ENCODE measurements at places on chromosomes 2 and 18.

- peak; percentile 77 for DNase-seq
Observed at GRCh38 chr2:10400568-10400977, 47.6 kb downstream of the ODC1 start.

DNA sequence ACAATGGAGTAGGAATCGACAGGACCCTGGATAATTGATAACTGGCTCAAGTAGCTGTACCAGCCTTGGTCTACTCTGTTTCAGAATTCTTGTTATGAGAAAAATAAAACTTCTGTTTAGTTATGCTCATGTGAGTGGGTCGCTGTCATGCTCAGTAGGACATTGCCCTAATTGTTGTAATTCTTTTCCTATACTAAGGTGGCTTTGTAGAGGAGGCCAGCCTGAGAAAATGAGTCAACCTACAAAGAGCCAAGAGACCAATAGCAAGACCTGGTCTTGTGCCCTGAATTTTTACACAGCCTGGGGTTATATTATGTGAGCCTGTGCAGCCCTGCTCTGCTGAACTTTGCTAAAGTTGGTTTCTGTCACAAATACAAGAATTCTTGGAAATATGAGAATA, 238.4 kb downstream of the MEIS1 start:
- no peak for DNase-seq

- no peak for DNase-seq
Observed at GRCh38 chr18:28875059-28875458, 698.1 kb upstream of the CDH2 start.

DNA sequence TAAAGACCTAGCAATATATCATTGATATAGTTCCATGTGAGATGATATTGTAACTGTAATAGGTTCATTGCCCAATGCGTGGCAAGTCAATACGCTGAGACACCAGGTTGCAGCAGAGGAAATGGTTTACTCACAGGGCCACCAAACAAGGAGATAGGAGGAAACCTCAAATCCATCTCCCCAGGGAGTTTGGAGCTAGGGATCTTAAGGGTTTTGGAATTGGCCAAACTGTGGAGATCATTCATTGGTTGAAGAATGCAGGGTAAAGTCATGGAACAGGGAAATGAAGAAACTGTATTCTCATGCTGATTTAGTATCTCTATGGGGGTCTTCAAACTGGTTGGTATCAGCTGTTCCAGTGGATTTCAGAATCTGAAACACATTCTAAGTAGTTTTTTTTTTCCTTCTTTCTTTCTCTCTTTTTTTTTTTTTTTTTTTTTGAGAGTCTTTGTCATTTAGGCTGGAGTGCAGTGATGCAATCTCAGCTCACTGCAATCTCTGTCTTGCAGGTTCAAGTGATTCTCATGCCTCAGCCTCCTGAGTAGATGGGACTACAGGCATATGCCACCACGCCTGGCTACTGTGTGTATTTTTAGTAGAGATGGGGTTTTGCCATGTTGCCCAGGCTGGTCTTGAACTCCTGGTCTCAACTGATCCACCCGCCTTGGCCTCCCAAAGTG, 30.7 kb upstream of the PPM1B start:
- DNase-seq, result no peak

GRCh38 chr2:186984481-186984880, 135.5 kb upstream of the ZSWIM2 start:
- no peak for DNase-seq

DNA sequence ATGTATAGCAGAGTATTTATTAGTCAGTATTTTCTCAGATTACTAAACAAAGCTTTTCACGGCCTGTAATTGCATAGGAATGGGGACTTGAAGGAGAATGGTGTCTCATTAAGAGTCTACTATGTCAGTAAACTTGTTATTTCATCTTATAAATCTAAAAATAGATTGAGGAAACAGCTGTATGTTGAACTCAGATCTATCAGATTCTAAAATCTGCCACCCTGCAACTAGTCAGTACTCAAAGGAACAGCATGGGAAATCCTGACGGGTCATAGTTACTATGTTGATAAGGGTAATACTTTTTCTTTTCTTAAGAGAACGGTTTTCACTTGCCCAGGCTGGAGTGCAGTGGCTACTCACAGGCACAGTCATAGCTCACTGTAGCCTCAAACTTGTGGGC, 70.2 kb upstream of the EMILIN2 start:
- peak; percentile 9 for DNase-seq

DNA sequence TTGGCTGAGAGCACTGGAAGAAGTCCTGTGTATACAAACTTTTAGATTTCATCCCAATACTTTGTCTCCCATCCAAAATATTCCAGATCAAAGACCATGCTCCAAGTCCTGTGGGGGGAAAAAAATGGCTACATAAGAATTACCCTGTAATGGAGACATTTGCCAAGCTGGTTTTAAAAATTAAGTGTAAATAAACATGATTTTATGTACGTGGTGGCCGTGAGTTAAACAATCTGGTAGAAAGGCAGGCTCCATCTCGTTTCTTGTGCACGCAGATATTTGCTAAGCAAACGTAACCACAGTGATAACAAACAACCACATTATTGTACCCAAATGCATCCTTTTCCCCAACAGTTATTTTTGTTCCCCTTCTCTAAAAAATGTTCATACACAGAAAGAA, 176.4 kb downstream of the ZNF516 start:
- no peak for DNase-seq

DNA sequence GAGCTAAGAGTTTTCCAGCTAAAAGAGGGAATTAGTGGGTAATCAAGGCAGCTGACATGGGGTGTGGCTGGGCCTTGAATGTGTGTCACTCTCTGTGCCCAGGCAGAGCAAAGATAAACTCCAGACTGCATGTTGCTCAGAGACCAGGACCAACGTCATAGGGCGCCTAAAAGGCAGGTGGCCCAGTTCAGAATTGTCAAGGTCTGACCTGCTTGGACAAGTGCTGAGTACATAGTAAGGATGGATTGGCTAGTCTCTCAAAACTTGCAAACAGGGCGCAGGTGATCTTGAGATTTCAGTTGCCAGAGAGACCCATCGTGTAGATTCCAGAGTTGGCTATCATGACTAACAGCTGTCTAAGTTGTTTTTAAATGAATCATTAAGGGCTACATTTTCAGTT, 19.0 kb downstream of the CLUL1 start:
- peak; percentile 51 for DNase-seq

- DNase-seq, result no peak
Observed at GRCh38 chr18:25262920-25263319, 89.0 kb downstream of the ZNF521 start.

- no peak for DNase-seq
Observed at GRCh38 chr2:237961637-237962036, 5.2 kb upstream of the UBE2F start.

DNA sequence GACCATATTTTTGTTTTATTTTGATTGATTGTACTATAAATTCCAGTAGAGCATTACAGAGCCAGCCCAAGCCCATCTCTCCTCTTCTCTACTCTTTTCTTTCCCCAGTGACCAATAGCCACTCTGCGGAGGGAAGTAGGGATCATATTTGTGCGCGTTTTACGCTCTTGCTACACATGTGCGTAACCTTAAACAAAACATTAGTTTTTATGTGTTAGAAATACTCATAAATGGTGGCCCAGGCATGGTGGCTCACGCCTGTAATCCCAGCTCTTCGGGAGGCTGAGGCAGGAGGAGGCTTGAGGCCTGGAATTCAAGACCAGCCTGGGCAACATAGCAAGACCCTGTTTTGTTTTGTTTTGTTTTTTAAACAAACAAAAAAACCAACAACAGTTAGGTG, 31.3 kb downstream of the HPCAL1 start:
- no peak for DNase-seq

DNA sequence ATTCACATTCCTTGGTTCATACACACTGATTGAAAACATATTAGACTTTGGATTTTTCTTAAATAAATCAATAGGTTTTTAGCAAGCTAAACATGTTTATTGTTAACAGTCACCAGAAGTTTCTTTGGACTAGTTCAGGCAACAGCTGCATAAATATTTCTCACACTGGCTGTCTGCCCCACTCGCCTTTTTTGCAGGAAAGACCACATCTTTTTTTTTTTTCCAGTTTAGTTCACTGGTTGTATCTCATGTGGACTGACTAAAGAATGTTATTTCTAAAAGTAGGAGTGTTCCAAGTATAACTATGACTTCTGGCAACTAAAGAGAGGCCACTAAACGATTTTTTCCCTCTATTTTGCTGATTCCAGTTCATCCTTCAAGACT, 31.1 kb downstream of the SLC40A1 start:
- DNase-seq, result no peak

DNA sequence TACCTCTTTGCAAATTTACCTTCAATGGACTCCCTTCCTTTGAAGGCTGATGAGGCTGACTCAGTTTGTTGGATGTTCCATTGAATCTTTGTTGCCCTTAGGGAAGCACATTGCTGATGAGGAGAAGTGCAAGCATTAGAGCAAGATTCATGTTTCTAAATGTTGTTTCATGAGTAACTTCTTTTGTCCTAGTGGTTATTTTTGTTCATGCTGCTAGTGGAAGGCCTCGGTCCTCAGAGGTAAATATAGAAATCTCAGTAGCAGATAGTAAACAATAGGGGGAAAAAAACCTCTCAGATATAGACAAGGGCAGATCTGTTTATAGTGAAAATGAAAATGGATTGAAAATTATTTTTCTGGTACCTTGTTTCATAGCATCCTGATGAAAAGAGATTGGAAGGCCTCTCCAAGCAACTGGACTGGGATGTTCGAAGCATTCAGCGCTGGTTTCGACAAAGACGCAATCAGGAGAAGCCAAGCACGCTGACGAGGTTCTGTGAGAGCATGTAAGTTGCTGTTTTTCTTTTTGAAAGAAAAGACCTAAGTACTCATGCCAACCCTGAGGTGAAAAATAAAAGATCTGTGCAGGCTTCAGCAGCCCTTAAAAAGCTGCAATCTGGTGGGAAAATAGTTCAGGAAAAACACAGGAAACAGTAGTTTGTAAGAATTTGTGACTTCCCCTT, 104.9 kb downstream of the CERS6 start:
- no peak for DNase-seq

- peak; percentile 61 for DNase-seq
Observed at GRCh38 chr2:104853534-104854497, at the start of gene POU3F3. Gene POU3F3, plus strand, starts transcription at chr2:104854115. Its CDS starts 1,396 bp downstream, at chr2:104855511.

- DNase-seq, result no peak
Observed at GRCh38 chr2:198863655-198864054, 594.1 kb downstream of the SATB2 start.

DNA sequence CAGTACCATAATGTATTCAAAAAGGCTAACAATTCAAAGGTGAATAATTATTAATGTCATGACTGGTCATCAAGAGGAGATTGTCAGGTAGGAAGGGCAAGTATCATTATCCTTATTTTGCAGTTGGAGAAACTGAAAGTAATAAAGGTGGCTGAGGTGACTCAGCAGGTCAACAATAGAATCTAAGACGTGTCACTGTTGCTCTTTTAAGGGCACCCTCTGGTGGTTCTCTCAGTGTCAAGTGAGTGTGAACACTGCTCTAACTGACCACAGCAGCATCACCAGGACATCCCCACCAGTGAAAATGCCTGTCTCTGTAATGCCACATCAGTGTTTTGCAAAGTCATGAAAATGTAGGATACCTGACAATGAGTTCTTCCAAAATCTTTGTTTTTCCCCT, 69.7 kb downstream of the DCC start:
- DNase-seq, result no peak

DNA sequence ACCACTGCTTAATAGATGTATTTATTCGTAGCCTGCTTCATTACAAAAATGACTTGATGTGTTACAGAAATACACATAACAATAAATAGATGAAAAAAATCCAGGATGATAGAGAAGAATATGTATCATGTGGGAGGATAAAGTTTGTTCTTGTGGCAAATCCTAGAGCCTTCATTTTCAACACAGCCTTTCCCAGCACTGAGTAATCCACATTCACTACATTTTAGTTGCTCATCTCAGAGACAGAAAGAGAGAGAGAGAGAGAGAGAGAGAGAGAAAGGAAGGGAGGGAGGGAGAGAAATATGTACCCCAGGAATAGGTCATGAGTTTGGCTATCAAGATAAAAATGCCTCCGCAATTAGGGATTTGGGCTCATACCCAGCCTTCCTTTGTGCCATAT, 144.3 kb downstream of the RBMS1 start:
- DNase-seq, result no peak

DNA sequence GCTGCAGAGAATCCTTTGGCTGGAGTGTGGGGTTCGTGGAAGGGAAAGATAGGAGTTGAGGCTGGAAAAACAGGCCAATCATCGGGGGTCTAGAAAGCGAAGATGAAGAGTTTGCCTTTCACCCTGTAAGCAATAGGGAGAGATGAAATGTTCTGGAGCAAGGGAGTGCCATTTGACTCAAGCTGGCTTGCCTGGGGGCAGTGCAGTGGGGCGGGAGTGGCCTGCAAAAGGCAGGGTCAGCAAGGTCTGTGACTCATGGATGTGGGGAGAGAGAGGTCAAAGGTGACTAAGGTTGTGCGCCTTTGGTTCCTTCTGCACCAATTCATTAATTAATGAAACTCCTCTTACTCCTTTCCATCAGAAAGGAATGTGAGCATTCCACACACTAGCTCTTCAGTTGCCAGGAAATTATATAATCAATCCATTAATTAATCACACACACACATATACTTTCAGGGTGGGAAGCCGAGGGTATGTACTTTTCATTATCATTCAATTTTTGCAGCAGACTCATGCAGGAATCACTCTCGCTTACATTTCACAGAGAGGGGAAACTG, 227.6 kb downstream of the MYCN start:
- no peak for DNase-seq

GRCh38 chr2:123917241-123917640, 107.8 kb upstream of the CNTNAP5 start:
- no peak for DNase-seq

DNA sequence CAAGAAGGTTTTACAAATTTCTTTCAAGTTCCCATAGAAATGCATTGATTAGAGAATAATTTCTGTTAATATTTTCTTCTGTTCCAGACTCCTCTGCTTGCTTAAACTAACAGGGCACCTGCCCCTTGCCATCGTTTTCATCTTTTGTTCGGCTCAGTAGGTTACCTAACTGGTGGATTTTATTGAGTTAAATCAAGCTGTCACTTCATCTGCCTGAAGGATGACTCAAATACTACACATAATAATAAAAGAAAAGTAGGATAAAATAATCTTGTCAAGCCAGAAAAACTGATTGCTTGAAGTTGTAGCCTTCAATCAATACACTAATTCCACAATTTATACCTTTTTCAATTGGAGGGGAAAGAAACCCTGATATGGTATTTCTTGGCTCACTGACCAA, 234.0 kb downstream of the NR4A2 start:
- DNase-seq, result no peak

DNA sequence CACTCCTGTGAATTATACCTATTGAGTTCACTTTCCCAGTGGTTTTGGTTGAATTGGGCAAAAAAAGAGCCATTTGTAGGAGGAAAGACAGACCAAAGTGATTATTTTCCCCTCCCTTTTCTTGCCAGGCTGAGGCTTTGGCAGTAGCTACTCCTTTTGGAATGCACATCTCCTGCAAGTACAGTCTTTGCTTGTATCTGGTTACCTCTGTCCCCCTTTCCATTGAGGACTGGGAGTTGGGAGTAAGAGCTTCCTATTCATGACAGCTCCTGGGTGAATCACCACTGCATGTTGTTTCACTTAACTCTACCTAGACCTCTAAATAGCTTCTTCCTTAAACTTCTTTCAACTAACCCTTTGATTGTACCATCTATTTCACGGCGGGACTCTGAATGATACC, 695.3 kb upstream of the ZNF804A start:
- no peak for DNase-seq

Measured in hematopoietic multipotent progenitor cell treated with erythropoietin and hydrocortisone succinate and interleukin-3 and kit ligand, for 8 days (in vitro differentiated cells).